Suppressor macrophage treated with lipopolysaccharide for 4 hours (primary cell): ENCODE measurements at places on chromosomes 4 and X.

- DNase-seq, result no peak
These were observed 415 bp downstream of the SHISA3 start for GRCh38 chr4:42397635-42398170.

DNA sequence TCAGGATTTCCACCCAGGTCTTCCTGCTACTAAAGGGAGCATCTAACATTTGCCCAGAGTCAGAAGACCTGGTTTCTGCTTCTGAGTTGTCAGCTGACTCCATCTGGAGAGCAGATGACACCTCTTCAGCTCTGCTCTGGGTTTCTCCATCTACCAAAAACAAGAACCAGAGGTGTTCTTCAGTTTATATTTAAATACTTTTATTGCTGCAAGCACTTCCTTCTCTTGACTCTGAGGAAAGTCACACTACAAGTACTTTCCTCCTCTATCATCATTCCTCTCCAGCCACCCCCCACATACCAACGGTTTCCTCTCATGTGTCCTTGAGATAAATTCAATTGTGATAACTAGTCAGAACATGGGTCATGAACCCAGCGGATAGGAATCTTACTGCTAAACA is 88.4 kb downstream of the PPP3CA start:
- DNase-seq, result no peak

DNA sequence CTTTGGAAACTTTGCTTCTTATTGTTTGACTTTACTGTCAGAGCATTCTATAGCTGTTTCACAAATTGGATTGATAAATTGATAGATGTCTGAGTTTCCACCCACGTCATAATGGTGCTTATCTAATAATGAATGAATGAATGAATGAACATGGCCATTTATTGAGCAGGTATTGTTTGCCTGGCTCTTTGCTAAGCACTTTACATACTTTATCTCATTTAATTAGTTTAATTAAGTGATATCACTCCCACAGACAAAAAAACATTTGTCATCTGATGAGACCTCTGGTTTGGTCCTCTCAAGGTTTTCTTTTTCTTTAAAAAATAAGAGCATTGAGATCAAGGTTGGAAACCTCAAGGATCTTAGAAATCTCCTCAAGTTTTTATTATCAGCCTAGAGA is 2.8 kb downstream of the FRAS1 start:
- DNase-seq, result no peak

- peak; percentile 75 for DNase-seq
These were observed 18.5 kb upstream of the CXCL3 start for GRCh38 chr4:74056858-74057562.

DNA sequence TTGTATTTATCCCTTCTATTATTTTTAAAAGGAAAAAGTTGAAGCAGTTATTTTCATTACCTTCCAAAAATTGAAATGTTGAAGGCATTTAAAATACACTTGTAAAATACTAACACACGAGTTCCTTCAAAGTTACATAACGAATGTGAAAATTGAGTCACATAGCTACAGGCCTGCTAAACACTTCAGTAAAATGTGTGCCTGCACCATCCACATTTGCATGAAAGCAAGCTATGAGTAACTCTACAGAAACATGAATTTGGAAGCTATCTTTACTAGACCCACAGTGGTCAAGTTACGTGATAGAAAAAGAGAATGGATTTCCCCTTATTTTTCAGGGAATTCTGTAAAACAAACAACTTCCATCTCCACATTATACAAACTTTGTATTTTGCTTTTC is 1148.8 kb upstream of the PCDH7 start:
- DNase-seq, result no peak

- DNase-seq, result no peak
These were observed 16.0 kb upstream of the NLGN4X start for GRCh38 chrX:6244666-6245065.

GRCh38 chr4:1608821-1609500 is 75.2 kb downstream of the FAM53A start:
- DNase-seq, result no peak

DNA sequence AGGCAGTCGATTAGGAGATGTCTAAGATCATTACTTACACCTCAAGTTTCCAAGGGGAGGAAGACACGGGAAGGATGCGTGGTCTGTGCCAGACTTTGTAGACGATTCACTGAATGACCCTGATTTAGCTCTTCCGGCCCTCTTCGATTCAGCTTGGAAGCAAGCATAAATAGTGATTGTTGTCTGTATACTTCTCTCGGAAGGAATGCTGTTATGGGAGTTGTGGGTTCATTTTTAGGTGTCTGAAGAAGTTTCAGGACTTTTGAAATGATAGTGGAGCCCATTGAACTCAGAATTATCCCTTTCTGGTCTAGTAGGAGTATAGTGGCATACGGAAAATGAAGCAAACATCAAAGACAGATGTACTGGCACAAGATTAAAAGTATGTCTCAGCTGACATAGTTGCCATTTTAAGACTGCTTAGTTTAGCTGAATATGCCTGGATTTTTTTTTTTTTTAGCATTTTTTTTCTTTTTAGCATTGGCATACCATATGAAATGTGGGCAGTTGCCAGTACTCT is 1.0 kb upstream of the ANKRD17 start:
- peak; percentile 33 for DNase-seq

DNA sequence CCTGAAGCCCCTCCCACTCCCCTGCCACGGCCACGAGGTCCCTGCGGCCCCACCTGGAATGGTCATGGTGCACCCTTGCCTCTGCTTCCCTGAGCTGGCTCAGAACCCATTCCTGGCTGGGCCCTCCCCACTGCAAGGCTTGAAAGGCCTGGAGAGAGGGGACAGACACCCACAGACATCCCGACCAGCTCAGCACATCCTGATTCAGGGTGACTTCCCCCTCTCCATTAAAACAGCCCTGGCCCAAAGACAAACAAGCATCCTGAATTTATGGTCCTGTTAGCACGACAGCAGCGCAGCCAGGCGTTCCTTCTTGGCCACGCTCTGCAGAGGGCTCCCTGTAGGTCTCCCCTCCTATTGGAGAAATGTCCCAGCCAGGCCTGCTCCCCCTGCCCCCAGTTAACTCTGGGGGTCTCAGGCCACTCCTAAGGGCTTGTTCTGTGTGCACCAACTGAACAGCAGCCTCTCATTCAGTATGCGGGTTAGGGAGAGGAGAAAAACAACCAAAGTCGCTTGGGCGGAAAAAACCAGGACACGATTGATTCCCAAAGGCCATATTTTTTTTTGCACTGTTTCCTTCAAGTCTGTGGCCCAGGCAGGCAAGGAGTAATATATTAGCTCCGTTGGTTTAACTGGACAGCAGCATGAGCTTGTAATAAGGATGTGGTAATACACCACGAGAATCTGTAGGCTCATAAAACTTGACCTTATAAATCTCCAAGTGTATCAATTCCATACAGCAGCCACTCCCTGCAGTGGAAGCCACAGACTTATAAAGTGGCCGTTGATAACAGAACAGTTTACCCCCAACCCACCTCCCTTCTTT is 106.7 kb upstream of the MSX1 start:
- no peak for DNase-seq
